Sigmoid colon (tissue), 7 donors: ENCODE measurements at places on chromosomes 4 and X. TPM values are rescaled to one million over a fixed set of nuclear protein-coding genes. Genes with fewer than 3 reads are reported as not detected.

WAS gene
- total RNA-seq, result 6.1 TPM

NUDT10 gene
- total RNA-seq, result 8.0 TPM

COX18 gene
- total RNA-seq, result 18.9 TPM

GAGE1 gene
- total RNA-seq, result not detected

MAGEB1 gene
- not detected for total RNA-seq

LNX1 gene
- total RNA-seq, result 2.5 TPM

PNMA5 gene
- not detected for total RNA-seq

MTNR1A gene
- not detected for total RNA-seq

TBX22 gene
- not detected for total RNA-seq

TMPRSS11D gene
- not detected for total RNA-seq

OTC gene
- total RNA-seq, result 3.3 TPM

UVSSA gene
- total RNA-seq, result 12.1 TPM

TMSB15A gene
- 0.99 TPM for total RNA-seq

PHEX gene
- total RNA-seq, result 0.83 TPM
